ENCODE measurements at places on chromosomes 12 and 14.

- no peak for DNase-seq
Measured at GRCh38 chr14:87233806-87234384, 759.1 kb downstream of the GALC start.

DNA sequence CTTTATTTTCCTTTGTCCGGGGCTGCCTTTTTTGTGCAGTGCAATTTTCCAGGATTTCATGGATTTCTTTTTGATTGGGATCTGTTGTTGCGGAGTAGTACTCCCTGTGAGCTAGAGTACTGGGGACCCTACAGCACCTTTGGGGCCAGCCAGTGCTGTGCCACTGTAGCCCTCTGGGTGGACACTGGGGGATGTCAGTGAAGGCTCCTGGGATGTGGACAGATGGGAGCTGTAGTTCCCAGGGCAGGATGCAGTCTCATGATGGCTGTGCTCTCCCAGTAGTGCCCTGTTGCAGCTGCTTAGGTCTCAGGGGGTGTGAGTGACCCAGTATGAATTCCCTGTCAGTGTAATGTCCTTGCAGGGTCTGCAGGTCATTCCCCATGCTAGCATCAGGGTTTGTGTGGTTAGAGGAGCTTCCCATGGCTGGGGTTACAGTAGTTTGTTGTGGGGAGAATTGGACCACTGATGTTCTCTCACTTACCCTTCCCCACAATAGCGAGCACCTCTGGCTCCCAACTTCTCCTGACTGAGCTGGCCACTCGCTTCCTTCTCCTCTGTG, 72.2 kb downstream of the BRMS1L start:
- DNase-seq = no peak

DNA sequence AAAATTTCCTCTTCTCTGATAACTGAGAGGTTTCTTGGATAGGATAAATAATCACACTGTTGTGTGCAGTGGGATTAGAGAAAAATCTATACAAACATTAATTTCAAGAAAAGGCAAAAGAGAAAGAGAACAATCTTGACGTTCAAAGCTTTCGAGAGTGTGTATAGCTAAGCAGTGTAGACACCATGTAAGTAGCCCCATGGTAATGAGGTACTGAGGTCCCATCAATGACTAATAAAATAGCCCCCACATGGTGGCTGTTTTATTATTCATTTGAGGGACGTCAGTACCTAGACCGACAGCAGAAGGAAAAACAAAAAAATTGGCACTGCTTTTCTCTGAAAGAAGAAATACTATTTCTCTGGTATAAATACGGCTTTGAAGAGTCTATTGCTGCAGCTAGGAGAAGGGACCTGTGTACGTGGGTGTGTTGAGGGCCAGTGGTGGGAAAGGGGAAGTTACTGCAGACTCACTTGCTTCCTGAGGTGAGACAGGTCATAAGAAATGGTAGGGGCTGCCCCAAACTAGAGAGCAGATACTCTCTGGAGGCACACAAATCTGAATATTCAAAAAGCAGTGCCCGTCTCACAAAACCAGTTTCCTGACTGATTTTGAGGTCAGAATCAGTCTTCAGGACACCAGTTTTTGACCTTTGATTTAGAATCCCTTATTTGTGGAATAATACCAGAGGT, 339.8 kb downstream of the EMP1 start:
- no peak for DNase-seq

DNA sequence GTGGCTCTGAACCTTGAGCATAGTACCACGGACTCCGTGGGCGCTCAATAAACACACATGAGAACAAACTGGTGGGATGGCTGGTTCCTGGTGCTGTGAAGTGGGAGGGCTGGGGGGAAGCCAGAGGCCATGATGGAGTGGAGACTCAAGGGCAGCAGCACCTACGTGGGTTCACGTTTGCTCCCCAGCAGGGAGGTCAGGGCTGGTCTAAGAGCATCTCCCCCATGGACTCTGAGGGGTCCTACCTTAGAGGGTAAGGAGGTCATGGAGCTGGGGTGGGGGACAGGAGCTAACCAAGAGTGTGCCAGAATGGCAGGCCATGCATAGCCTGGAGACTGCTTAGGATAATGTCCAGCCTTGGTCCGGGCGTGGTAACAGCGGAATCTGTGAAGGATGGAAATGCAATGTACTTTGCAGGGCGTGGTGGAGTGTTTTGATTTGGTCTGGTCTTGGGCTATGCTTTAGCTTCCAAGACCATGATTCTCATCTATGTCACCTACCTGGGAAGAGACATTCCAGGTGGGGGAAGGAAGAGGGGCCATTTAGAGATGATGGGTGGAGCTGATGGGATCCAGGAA, 103.0 kb downstream of the PRMT8 start:
- DNase-seq = no peak

- DNase-seq = peak; percentile 99
Measured at GRCh38 chr14:72665259-72665658, 228.6 kb downstream of the DPF3 start.

DNA sequence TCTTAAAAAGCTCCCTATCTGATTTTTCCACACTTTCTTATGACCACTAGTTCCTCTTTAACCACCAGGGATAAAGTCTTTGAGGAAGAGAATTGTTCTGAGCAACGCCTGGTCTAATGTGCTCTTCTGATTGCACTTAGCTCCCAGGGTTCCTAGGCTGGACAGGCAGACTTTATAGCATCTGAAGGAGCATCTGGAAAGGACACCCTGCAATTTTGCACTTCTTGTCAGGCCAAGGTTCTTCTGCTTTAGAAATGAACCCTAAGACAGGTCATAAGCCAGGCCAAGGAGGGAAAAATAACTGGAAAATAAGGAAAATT, 126.3 kb downstream of the KTN1 start:
- DNase-seq = no peak

GRCh38 chr12:20404576-20405346, 36.4 kb downstream of the PDE3A start:
- DNase-seq = peak; percentile 61

DNA sequence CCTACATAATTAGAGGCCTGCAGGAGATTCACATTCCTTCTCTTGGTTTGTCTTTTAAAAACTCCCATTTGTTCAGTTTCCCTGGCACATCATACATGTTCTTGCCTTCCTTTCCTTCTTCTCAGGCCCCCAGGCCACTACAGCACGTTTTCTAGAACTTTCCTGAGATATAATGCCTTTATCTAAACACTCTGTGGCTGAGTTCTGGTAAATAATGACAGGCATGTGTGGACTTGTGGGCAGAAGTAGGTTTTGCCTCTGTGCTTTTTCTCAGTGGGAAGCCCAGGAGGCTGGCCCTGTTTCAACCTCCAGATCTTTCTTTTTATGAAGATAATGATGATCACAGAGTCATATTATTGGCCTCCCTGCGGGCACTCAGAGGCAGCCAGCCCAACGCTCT, 117.2 kb downstream of the TMX1 start:
- peak; percentile 60 for DNase-seq
